ENCODE measurements at places on chromosomes 5 and 9.

DNA sequence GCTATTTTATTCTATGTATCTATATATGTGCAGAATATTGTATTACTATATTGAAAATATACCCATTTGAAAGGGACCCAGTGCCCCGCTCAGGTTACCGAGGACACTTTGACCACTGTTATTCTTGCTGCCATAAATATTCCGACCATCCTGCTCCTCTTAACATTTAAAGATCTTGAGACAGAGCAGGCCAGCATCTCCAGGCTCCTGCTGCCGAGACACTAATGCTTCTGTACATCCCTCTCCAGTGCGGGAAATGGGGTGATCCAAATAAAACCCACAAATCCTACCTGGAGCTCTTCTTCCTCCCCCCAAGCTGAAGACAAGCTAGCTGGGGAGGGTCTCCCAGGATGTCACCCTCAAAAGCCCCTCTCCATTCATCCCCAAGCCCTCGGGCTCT is 3.9 kb downstream of the SH3PXD2B start:
- ATAC-seq: no peak

DNA sequence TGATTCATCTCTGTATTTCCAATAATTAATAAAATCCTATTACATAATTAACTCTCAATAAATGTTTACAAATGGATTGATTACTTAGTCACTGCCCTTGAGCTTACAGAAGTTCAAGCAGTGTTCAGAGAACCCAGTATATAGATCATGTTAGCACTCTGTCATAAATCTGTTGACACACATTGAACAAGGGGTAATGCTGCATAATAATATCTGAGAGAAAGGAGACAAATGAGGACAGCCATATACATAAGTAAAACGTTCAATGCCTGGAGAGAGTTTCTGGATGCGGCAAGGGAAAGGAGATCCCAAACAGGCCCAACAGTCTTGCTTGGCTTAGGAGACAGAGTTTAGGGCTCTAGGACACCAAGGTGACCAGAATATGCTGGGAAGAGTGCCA is 270.2 kb downstream of the FBXL17 start:
- no peak for ATAC-seq

DNA sequence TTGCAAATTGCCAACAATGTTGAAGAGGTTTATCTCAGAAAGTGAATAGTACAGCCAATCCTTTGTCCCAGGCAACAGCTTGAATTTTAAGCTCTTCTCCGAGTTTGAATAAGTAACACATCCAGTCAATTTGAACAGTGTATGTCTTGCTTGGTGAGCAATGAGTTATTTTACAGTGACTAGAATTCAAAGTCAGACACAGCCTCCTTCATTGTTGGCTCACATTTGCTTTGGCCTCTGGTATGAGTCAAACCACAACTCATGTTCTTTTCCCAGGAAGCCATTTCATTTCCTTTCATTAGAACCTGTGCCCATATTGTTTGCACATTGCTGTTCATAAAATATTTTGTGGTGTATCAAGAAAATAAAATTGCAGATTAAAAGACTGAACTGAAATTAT is 622.0 kb upstream of the DAB2 start:
- no peak for ATAC-seq

- ATAC-seq: no peak
Observed at GRCh38 chr5:59873113-59873512, 20.4 kb downstream of the PDE4D start.

GRCh38 chr5:178357121-178357521 is 124.5 kb upstream of the PHYKPL start:
- ATAC-seq: no peak

DNA sequence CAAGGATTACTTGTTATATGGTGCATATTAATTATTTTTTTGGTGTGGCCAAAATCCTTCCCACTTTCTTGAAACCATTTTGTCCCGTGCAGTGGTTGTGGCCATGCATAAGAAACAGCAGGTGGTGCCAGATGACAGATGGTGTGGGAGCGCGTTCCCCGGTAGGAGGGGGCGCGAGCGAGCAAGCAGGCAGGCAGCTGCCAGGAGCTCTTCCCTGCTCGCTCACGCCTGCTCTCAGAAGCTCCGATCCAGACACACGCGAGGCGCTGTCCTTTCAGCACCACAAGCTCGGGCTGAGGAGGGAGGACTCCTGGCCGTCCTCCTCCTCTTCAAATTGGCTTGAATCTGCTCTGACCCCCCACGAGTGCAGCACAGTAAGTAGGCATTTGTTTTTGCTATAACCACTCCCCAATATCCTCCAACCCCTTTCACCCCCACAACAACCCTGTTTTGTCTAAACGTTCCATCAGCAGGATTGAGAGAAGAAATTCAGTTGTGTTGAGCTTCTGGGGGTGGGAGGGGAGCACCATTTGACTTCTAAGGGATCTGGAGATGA is at the start of gene NSG2:
NSG2 (plus strand) TSS at position 237 of the 556 bp plus-strand sequence. CDS start 1,050 bp downstream, outside the sequence.
- ATAC-seq: no peak

DNA sequence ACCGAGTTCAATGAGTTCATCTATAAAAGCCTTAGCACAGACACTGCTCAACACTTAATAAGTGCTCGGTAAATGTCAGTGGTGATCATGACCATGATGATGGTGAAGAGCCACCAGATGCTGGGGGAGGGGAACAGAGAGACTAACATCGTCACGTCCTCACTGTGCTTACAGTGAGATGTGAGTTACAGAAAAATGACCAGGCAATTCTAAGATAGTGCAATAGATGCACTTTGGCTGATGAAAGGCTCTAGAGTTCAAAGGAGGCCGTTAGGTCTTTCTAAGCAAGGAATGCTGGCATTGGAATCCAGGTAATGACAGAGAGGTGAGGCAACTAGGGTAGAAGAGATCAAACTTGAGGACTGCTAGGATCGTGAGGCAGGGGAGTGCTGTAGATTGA is 36.7 kb downstream of the ARL15 start:
- no peak for ATAC-seq

DNA sequence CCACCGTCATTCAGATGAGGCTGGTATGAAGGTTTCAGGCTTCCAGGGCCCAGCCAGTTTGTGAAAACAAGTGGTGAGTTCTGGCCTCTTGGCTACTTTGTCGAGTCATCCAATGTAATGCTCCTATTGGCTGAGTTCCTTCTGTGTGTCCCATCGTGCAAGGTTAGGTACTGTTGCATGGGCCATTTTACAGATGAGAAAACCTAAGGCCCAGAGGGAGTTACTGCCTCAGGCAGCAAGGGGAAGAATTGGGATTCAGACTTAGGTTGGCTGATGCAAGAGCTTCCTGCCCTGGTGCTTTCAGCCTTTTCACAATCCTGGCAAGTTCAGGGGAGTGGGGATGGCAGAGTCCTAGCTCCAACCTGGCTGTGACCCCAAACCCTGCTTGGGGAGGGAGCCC is 17.4 kb upstream of the PITX1 start:
- no peak for ATAC-seq

GRCh38 chr5:159031513-159031912 is 68.2 kb downstream of the EBF1 start:
- ATAC-seq: no peak

DNA sequence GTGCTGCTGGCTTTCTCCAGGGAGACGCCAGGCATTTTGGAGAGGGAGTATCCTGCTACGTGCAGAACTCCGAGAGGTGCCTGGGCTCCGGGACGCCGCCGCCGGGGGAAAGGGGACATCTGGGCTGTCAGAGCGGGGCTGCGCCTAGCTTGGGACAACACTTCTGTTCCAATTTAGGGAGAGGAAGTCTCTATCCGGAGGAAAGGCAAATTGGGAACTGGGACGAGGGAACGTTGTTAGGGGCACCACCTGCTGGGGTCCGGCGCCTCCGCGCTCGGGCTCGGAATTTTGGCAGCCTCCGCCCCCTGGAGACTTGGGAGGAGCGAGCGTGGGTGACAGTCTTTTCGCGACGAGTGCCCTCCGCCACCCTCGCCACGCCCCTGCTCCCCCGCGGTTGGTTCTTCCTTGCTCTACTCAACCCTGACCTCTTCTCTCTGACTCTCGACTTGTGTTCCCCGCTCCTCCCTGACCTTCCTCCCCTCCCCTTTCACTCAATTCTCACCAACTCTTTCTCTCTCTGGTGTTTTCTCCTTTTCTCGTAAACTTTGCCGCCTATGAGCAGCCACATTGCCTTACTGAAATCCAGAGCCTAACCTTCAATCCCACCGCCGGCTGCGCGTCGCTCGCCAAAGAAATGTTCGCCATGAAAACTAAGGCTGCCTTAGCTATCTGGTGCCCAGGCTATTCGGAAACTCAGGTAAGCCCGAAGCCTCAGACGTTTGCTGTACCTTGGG is 1.6 kb downstream of the TSLP start:
- ATAC-seq: peak; percentile 90

DNA sequence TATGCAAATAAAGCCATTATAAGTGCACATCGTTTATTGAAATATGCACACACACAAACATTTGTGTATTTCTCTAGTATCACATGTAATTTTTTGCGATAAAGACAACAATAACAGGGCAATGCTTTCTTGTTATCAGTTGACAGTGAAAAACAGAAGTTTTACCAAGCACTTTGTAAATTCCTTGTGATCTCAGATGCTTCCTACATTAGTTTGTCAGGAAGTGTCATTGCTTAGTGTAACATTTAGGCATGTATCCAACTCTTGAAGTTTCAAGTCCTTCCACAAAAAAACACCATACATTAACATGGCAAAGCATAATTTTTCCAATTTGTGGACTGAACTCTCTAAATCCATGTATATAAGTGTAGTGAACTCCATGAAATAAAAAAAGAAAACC is 46.4 kb downstream of the MOCS2 start:
- no peak for ATAC-seq

- ATAC-seq: no peak
Observed at GRCh38 chr5:143471041-143471509, 67.6 kb upstream of the NR3C1 start.

GRCh38 chr5:85334-85995 is 6.5 kb upstream of the PLEKHG4B start:
- no peak for ATAC-seq

DNA sequence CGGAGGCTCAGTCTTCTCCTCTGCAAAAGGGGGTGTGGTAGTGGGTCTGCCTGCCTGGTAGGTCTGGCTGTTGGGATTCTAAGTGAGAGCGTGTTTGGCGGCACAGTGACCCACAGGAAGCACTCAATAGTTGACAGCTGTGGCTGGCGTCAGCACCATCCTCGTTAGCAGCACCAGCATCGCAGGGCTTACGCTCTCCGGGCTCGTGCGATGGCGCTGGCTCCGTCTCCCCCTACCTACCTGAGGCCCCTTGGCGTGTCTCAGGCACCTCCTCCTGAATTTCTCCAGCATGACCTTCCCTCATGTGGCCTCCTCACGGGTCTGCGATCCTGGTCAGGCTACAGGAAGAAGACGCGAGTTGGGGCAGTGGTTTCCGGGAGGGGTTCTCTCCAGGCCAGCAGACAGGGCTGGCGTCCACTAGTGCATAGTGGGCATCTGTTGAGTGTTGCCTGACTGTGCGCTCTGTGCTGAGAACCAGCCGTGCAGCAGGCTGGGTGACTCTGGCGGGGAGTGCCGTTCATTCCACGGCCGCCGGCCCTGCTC is 66.9 kb downstream of the HMCN2 start:
- ATAC-seq: no peak

DNA sequence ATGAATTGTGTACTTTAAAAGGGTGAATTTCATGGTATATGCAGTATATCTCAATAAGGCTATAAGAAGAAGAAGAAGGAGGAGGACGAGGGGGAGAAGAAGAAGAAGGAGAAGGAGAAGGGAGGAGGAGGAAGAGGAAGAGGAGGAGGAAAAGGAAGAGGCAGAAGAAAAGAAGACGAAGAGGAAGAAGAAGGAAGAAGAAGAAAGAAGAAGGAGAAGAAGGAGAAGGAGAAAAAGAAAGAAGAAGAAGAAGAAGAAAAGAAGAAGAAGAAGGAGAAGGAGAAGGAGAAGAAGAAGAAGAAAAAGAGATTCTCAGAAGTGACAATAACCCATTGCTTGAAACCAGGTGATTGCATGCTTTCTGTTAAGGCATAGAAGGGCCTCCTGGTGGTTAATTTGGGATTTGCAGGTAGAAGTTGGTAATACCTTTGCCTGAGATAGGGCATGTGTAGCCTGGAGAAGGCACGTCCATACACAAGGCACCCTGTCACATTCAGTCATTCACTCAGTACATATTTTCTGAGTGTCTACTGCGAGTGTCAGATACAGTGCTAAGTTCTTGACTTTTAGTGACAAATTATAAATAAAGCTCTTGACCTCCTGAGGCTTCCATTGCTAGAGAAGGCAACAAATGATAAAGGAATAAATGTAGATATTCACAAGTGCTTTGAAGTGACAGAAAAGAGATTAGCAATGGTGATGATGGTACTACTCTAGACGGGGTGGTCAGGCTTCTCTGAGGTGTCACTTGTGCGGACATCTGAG is 231.3 kb downstream of the NPR3 start:
- peak; percentile 18 for ATAC-seq

DNA sequence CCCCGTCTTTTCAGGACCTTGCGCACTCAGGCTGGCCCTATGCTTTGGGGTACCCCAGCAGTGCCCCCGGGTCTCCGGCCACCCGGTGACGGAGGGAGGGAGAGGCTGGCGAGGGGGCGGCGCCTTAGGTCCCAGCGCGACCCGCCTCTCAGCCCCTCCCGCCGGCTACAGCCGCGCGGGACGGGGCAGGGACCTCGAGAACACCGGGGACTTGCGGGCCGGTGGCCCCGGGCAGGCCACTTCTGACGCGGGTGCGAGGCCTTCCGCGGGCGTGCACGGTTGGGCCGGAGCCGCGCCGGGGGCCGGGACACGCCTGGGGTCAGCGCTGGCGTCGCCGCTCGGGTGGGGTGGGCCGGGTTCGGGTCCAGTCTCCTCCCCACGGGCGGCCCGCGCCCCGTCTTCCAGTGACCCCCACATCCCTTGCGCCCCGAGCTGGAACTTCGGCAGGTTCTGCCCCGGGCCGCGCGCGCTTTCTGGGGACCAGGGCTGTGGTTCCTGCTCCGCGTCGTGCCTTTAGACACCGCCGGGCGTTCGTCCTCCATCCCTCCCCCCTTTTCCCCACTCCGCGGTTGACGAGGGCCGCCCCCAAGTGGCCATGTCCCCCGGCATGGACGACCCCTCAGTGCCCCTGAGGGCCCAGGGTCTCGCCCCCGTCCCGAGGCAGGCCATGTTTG is 3.8 kb upstream of the SQSTM1 start:
- ATAC-seq: no peak

GRCh38 chr9:70419556-70420440 is 5.3 kb upstream of the KLF9 start:
- peak; percentile 60 for ATAC-seq

DNA sequence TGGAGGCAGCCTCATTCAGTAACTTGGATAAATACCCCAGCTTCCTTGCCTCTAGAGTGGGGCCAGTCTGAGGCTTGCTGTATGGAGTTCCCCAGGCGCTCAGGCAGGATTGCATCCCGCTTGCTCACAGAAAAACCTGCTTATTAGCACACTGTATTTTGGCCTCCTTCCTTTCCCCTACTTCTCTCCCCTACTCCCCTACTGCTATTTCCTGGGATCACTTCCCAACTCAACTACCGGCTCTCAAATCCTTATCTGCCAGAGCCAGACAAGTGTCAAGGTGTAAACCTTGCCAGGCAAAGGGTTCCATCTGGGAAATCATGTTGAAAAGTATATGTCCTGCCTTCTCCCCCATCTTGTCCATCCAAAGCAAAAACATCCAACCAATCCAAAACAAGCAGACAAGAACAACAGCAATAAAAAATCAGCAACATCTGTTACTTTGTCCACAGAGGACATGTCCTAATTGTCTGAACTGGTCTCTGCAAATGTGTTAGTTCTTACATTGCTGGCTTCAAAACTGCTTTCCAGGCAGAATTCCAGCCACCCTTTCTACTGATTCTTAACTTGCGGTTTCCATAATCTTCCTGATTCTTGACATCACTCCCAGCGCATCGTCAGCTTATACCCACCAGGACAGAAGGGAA is 164.1 kb upstream of the SEMA6A start:
- ATAC-seq: no peak
